Stimulated activated CD8-positive, alpha-beta memory T cell treated with anti-CD3 and anti-CD28 coated beads, Interleukin-4, amount 100 ng/mL, for 1 hour (primary cell): ENCODE measurements at places on chromosomes 6 and 20.

DNA sequence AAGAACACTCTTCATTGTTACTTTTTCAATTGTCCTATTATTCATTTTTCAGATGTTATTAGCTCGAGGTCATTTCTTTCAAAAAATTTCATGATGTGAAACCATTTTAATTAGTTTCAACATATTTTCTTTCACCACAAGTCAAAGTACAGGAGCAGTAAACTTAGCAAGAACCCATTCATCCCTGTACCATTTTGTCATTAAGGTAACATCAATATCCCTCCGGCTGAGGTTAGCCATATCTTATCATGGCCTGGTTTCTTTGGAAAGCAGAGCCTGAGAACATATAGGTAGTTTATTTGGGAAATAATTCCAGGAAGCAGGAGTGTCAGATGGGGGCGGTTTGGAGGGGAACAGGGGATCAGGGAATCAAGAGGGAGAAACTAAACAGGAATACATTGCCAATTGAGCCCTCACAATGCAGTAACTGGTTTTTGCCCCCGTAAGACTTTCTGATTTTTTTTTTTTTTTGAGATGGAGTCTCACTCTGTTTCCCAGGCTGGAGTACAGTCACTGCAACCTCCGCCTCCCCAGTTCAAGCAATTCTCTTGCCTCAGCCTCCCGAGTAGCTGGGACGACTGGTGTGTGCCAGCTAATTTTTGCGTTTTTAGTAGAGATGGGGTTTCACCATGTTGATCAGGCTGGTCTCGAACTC lies 83.7 kb downstream of the MKKS start:
- no peak for DNase-seq

DNA sequence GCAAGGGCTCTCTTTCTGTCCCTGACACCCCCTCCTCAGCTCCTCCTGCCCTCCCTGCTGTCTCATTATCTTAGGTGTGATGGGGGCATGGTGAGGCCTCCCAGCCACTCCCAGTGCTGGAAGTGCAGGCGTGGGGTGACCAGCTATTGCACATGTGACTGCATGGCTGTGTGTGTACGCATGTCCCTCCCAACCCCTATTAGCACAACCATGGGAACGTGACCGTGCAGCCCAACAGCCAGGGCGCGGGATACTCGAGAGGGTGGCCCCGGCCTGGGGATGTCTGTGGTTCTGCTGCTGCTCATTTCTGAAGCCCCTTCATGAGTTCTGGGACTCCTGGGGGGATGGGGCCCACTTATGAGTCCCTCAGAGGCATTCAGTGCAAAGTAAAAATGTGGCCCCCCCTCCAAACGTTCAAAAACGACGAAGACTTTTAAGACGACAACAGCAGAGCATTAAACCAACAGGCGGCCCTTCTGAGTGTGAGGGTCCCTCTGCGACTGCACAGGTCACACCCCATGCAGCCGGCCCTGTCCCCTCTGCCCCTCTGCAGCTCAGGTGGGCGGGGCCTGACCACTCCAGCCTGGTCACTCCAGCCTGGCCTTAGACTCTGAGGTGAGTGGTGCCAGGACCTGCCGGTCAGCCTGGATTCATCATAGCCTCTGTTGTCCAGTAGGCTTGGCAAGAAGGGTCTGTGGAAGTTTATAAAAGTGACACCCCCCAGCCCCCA lies 51.1 kb downstream of the RBM38 start:
- no peak for DNase-seq

DNA sequence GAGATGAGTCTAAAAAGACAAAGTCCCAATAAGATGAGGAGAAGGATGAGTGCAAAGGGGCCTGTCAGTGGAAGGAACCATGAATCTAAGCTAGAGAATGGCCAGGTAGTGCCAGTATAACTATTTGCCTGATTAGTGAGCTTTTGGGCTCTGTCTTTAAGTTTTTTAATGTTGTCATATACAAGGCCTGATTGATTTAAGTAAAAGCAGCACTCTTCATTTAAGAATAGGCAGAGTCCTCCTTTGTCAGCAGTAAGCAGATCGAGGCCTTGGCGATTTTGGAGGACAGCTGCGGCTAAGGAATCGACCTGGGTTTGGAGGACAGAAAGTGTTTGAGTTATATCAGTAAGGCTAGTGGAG lies 753.4 kb upstream of the ADGRB3 start:
- no peak for DNase-seq

- no peak for DNase-seq
Observed at GRCh38 chr20:23928788-23929187, 49.2 kb upstream of the CST5 start.

DNA sequence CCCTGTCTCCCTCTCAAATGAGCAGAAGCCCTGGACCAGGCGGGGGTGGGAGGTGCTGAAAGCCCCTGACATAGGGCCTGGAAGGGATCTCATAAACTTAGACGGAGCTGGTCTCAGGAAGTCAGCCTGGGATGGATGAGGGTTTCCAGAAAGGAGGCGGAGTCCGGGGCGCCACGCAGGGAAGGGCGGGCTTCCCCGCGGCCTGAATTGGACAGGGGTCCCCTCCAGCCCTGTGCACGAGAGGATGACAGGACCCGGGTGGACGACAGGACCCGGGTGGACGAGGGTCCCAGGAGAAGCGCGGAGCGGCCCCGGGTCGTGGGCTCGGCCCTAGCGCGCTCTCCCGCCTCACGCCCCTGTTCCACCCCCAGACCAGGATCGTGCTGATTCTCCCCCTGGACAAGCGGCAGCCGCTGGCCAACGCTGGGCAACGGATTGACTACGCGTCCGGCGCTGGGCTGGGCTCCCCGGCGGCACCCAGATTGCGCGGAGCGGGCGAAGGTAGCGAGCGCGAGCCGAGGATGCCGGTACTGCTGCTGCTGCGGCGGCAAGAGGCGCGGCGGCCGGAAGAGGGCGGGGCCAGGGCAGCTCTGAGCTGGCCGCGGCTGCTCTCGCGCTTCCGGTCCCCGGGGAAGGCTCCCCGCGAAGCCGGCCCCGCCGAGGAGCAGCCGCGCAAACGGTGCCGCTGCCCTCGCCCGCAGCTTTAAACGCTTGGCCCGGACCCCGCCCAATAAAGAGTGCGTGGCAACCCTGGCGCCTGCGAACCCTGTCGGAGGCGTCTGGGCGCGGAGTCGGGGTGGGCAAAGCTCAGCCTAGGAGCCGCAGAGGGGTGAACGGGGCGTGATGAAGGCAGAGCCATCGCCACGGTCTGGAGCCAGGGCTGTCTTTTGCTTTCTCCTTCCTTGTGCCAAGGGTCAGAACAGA lies 1.3 kb downstream of the C20orf144 start:
- peak; percentile 57 for DNase-seq

DNA sequence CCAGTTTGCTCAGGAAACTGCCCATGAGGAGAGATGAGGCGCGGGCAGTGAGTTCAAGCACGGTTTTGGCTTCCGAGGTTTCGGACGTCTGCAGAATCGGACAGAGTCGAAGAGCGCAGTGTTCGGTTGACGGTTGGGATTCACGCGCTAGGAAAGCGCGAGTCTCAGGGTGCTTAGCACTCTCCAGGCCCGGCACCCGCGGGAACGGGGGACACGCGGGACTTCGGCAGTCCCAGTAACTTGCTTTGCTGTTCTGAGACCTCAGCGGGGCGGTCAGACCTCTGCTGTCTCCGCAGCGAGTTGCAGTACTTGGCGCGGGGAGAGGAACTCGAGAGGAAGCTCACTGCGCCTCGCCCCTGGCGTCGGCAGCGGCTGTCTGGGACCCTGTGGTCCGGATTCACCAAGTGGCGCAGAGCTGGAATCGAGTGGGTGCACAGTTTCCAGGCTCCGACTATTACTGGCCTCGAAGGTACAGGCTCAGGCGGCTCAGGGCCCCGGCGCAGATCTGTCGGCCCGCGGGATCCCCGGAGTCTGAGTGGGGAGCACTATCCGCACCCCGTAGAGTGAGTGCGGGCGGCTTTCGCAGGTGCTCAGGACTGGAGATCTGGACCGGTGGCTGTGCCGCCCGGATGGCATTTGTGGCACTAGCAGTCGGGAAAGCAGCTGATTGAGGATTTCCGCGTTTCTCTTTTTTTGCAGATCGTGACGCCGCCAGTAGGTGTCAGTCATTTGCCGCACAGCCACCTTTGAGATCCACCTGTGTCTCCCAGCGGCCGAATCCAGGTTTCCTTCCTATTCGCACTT lies at the start of gene POM121L2:
POM121L2 (minus strand) TSS at position 128 of the 804 bp plus-strand sequence; CDS start at position 25, 103 bp downstream.
- peak; percentile 25 for DNase-seq

DNA sequence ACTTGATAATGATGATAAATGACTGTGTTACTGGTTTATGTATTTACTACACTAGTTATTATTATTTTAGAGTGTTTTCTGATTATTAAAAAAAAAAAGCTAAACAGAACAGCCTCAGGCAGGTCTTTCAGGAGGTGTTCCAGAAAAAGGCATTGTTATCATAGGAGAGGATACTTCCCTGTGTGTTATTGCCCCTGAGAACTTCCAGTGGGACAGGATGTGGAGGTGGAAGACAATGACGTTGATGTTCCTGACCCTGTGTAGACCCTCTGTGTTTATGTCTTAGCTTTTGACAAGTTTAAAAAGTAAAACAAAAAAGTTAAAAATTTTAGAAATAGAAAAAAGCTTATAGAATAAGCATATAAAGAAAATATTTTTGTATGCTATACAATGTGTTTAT lies 49.1 kb downstream of the NCOA7 start:
- DNase-seq = no peak

GRCh38 chr20:23602241-23602640 lies 3.5 kb downstream of the CST9 start:
- DNase-seq = no peak
